ENCODE measurements at places on chromosomes 4 and X.

DNA sequence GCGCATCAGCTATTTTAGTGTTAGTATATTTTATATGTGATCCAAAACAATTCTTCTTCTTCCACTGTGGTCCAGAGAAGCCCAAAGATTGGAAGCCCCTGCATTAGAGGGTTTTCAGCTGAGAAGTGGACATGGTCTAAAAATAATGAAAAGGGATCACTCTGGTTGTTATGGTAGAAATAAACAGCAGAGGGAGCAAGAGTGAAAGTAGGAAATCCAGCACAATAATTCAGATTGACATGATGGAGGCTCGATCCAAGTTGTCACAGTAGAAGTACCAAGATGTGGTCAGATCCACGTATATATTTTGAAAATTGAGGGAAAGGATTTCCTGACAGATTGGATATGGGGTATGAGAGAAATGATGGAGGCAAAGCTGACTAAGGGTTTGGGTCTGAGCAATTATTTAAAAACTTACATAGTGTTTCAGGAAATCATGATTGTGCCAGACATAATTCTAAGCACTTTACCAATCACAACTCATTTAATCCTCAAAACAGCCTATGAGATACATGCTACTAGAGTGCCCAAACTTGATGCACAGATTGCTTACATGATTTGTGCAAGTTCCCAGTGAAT lies 17.0 kb upstream of the TMEM144 start:
- DNase-seq, result no peak

- no peak for DNase-seq
Measured at GRCh38 chr4:188550296-188550695, 411.1 kb downstream of the TRIML1 start.

DNA sequence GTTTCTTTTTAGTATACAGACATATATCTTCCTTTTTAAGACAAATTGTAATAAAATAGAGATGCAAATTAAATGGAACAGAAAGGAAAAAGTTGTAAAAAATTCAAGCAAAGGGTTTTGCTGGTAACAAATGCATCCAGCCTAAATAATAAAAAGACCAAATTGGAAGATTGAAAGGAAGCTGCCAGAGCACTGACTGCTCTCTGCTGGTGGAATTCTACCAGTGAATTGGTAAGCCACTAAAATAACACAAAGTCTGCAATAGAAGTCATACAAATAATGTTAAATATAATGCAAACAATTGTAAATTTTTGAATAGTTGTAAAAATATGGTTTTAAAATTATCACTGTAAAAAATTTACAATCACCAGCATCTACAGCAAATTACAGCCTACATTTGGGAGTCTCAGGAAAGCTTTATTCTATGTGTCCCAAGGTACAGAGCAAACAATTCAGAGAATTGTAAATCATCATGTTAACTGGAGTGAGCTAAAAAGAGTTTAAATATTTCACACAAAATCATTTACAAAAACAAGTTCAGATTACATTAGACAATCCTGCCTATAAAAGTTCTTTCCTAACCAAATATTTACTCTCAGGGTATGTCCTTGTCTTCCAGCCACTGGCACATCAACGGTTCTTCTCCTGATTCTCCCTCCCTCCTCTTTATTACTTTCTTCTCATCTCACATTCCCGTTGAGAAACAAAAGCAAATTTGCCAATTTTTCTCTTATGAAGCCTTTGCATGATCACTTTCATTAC lies 1322.5 kb downstream of the PCDH7 start:
- no peak for DNase-seq

GRCh38 chrX:10441464-10441863 lies 178.9 kb downstream of the MID1 start:
- DNase-seq, result no peak

DNA sequence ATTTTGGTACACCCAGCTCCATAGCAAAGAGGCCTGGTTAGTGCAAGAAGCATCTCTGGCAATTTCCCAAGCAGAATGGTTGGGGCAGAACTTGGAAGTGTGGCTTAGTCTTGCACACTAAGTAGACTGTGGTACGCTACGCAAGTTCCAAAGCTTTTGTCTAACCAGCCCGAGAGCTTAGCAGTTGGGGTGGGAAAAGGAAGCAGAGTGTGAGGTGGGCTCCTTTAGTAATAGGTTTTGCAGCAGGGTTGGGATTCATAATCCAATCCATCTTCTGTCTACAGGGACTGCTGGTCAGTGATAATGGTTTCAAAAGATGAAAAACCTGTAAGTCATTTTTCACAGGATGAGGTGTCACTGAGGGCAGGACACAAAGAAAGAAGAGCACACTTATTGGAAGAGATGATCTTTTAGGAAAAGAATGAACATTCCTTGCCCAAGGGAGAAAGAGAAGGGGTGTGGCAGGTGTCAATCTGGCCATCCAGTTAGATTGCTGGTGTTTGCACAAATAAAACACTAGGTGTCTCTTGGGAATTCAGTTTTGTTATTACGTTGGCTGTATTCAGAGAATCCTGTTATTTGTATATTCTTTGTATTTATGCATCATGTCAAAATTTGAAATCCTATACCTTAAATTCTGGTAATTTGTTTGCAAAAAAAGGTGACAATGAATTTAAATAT lies 244.3 kb downstream of the GPAT3 start:
- DNase-seq, result no peak

GRCh38 chr4:72567821-72568675 lies 973 bp downstream of the ADAMTS3 start:
- no peak for DNase-seq

GRCh38 chrX:6372981-6373380 lies 144.3 kb upstream of the NLGN4X start:
- DNase-seq, result no peak

GRCh38 chr4:3302173-3302785 lies 9.5 kb downstream of the RGS12 start:
- no peak for DNase-seq

GRCh38 chr4:25834411-25835107 lies 28.2 kb downstream of the SEL1L3 start:
- no peak for DNase-seq

GRCh38 chr4:35952751-35953150 lies 291.6 kb downstream of the ARAP2 start:
- DNase-seq, result no peak

DNA sequence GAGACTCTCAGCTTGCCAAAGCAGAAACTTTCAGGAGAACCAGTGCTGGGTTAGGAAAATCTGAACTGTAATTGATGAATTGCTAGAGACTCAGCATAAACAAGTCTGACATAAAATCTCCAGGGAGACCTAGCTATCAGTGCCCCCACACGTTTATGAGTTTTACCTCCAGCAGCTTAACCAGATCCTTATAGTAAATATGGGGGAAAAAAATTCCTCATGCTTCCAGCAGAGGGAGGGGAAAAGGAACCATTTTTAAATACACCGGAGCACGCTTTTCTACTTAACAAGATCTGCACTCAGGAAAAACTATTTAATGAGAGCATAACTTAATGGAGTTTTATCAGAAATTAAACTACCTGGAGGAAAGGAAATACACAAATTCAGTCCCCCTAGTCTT lies 1040.7 kb upstream of the INTU start:
- no peak for DNase-seq

DNA sequence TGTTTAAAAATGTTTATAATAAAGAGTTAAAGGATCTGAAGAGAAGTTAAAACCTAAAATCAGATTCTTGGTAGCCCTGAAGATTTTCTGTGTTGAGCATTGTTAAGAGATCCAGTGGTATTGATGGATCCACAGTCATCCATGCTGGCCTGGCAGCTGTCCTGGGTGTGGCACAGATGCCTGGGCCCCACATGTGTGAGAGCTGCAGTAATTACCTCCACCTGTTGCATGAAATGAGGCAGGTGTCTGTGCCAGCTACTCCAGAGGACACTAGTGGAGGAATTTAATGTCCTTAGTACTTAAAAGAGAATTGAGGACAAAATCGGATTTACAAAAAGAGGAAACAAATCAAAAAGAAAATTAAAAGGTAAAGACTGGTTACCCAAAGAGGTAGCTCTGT lies 44.0 kb downstream of the MGST2 start:
- DNase-seq, result no peak

GRCh38 chrX:41148553-41148952 lies 63.3 kb downstream of the USP9X start:
- no peak for DNase-seq

DNA sequence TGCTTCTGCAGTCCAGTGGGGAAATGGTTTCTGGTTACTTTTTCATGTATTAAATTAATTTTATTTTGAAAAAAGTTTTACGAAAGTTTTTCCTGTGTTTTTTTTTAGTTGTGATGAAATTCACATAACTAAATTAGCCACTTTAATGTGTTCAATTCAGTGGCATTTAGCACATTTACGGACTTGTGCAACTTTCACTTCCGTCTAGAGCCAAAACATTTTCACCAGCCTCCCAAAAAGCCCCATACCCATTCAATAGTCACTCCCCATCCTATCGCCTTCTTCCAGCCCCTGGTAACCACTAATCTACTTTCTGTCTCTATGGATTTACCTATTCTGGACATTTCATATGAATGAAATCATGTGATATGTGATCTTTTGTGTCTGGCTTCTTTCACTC lies 22.8 kb upstream of the TBL1X start:
- DNase-seq, result no peak

GRCh38 chr4:53150631-53151488 lies 215.0 kb downstream of the SCFD2 start:
- peak; percentile 3 for DNase-seq

- DNase-seq, result no peak
Measured at GRCh38 chrX:1093121-1093520, 119.3 kb downstream of the CRLF2 start.

DNA sequence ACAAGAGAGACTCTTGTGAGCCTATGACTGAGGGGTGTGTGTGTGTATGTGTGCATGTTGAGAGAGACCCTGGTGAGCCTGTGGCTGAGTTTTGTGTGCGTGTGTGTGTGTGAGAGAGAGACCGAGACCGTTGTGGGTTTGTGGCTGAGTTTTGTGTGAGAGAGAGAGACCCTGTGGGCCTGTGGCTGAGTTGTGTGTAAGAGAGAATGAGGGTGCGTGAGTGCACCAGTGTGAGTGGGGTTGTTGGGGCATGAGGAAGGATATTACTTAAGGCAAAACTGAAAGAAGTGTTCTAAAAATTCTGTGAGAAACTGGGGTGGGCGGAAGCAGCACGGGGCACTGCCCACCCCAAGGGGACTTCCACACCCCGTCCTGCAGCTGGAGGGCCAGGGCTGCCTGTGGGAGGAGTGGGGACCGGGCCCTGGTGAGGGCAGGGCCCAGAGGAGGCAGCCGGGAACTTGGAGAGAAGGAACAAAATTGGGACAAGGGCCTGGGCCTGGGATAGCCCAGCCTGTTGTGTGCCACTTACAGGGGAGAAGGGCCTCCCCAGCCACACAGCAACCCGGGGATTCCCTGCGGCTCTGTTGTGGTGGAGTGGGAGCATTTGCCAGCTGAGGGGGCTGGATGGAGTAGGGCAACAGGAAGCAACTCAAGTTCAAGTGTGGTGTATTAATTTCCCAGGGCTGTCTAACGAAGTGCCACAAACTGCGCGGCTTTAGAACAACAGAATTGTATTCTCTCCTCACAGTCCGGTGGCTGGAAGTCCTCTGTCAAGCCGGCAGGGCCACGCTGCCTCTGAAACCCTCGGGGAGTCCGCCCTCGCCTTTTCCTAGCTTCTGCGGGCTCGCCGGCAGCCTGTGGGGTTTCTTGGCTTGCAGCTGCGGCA lies 22.1 kb downstream of the TMEM131L start:
- no peak for DNase-seq

DNA sequence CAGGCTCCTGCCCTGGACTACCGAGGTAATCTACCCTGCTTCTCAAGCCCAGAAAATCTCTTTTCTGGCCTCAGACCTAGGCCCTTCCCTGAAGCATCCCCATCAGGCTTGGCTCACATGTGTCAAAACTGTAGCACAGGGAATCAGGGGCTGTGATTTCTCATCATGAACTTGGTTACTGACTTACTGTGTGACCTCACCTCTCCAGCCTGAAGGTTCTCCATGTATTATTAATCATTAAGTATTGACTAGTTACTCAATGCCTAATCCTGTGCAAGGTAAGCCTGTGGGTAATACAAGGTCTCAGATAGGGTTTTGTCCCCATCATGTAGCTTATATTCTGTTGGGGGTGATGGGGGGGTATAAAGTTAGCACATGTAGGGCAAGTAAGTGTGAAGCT lies 6.8 kb downstream of the SRPX2 start:
- DNase-seq, result no peak

DNA sequence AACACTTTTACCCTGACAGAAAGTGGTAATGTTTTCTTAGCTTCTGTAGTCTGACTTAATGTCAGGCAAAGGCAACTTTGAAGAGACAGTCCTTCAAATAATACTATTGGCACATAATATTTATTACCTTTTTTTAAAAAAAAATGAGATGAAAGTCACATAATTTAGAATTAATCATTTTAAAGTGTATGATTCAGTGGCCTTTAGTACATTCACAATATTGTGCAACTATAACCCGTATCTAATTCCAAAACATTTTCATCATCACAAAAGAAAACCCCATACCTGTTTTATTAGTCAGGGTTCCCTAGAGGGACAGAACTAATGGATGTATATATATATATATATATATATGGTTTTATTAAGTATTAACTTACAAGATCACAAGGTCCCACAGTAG lies 94.8 kb upstream of the TEX13A start:
- no peak for DNase-seq

DNA sequence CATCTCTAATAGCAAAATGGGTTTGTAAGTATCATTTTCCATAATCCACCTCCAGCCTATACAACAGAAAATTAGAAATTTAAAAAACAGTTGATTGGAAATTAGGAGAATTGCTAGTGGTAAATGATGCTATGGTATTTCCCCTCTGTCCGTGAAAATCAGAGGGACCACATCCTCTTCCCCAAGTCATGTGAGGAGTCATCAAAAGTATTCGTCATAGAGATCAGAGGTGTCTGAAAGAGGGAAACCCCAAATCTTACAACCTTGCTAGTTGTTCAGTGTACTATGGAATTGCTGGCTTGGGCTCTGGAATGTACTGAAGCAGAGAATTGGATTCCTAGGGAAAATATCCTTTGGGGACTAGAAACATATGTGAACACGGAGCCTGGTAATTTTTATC lies 241.4 kb upstream of the ARHGAP24 start:
- DNase-seq, result no peak

- DNase-seq, result no peak
Measured at GRCh38 chrX:39998636-39999406, 98.9 kb downstream of the BCOR start.

DNA sequence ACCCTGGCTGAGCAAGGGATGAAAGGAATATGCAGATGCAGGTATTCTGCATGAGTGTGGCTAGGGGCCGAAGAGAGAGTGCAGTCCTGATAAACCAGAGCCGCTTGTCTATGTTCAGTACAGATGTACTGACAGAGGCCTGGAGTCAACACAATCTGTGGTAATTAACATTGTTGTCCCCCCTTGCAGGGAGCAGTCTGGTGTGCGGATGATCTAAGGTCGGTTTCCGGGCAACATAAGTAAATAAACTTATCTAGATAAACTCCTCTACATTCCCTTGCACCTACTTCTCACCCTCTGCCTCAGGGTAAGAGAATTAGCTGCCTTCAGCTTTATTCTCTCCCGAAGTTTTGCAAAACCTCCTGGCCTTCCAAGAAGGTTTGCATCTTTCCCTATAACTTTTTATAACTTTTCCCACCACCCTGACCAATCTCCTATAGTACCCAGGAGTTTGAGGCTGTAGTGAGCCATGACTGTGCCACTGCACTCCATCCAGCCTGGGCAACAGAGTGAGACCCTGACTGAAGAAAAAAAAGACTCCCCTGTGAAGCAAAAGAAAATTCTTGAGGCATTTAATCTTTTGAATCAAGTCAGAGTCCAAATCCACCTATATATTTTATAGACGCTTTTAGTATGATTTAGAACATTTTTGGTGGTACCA lies 26.6 kb downstream of the SNX25 start:
- DNase-seq, result no peak
